ENCODE measurements at places on chromosomes 5 and 9.

DNA sequence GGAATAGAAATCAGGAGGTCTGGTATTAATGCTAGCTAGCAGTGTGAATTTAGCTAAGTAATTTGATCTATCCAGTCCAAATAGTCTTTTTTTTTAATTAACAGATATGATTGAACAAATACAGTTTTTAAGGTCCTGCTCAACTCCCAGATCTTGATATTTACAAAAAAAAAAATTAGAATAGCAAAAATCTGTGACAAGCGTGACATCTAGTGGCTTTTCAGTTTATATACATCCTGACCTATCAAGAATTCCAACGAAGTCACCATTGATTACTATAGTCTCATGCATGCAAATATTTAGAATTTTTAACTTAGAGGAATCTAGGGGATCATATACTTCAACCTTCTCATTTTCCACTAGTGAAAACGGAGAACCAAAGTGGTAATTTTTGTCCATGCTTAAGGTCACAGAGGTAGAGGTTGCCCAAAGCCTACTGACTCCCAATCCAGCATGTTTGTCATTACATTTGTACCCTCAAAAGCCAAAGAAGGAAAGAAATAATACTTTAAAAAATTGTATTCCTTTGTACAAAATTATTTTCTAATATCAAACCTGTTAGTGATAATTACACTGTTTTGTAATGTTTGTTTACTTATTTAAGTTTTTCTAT is 17.6 kb upstream of the TARS1 start:
- DNase-seq, result no peak

DNA sequence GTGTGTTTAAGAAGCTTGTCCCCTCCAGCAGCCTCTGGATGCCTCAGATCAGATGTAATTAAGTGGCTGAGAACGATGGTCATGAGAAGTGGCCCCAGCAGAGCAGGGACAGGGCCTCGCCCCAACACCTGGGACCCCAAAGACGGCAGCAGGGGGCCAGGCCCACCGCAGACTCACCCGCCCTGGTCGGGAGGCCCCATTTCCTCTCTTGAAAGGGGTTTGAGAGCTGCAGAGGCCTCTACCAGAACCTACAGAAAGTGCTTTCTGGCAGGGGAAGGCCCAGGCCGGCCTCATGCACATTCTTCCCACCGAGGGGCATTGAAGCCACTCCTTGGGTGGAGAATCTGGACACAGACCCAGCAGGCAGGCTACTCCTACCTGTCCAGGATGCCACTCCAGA is 85.2 kb upstream of the FCN2 start:
- DNase-seq, result no peak

GRCh38 chr9:16105168-16106020 is 552.6 kb downstream of the CCDC171 start:
- DNase-seq, result no peak

DNA sequence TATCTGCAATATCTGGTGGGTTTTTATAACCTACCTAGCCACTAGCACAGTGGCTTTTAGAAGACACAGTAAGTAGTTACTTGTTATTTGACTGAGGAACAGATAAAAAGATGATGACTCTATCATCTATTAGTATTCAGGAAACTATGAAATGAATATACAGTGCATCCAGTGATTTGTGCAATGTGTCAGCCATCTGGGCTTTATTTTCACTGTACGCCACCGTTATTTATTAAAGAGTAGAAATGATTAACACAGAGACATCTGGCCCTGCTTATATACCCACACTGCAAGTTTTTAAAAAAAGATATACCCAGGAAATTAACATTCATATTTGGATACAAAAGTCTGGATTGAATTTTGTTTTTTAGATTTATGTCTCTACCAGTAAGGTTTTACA is 408.4 kb downstream of the PDE4D start:
- DNase-seq, result no peak

DNA sequence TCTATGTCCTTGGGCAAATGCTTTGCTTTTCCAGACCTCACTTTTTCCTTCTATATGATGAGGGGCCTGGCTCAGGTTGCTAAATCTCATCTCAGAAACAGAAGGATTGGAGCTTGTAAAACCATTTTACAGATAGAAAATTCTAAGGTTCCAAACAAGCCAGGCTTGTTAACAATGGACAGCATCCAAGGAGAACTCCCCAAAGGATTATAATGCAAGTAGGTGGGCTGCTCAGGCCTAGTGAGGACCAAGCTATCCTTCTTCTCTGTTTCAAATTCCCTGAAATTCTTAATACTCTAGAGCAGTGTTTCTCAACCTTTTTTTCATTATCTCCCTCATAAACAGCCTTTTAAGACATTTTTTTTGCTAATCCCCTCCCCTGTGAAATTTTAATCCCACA is 269.8 kb downstream of the TMEM38B start:
- no peak for DNase-seq

- no peak for DNase-seq
Measured at GRCh38 chr5:136403346-136403745, 38.0 kb upstream of the TRPC7 start.

All from activated CD4-positive, alpha-beta T cell treated with anti-CD3 and anti-CD28 coated beads, Interleukin-2, amount 50 U/mL, for 24 hours (primary cell).